ENCODE measurements at places on chromosomes 7 and 10.

DNA sequence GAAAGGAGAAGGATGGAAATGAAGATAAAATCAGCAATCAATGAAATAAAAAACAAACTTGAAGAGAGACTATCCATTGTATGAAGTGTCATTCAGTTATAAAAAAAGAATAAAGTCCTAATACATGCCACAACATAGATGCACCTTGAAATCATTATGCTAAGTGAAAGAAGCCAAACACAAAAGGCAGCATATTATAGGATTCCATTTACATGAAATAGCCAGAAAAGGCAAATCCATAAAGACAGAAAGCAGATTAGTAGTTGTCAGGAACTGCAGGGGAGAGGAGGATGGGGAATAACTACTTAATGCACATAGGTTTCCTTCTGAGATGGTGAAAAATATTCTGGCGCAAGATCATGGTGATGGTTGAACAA, 6.6 kb upstream of the PON1 start:
- DNase-seq: no peak

DNA sequence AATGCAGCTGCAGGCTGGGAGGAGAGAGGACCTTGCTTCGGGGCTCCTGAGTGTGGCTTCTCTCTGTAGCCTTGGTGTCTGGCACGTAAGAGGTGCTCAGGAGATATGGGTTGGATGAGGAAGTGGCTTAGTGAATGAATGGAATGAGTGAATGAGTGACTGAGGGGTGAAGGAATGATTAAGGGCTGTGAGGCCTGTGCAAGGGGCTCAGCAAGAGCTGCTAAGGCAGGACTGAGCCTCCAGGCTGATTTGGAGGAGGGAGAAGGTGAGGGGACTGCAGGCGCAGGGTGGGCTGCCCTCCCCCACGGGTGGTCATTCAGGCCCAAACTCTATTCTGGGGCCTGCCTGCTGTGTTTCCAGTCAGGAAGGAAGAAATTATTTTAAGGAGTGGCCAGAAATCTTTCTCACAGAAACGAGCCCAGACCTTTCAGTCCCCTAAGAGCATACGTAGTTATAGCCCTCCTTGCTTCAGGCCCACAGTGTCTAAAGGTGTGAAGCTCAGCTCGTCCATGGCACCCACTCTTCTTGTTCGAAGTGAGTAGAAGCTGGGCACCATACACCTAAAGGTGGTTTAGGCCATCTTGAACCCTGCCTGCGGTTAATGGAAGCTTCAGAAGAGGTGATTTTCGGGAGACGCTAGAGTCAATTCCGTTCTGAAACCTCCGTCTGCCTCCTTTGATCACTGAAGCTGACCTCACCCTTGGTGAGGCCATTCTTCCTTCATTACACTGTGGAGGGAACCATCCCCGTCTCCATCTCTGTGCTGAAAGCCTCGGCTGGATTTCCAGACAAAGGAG, 49.5 kb upstream of the SAMD8 start:
- DNase-seq: no peak

DNA sequence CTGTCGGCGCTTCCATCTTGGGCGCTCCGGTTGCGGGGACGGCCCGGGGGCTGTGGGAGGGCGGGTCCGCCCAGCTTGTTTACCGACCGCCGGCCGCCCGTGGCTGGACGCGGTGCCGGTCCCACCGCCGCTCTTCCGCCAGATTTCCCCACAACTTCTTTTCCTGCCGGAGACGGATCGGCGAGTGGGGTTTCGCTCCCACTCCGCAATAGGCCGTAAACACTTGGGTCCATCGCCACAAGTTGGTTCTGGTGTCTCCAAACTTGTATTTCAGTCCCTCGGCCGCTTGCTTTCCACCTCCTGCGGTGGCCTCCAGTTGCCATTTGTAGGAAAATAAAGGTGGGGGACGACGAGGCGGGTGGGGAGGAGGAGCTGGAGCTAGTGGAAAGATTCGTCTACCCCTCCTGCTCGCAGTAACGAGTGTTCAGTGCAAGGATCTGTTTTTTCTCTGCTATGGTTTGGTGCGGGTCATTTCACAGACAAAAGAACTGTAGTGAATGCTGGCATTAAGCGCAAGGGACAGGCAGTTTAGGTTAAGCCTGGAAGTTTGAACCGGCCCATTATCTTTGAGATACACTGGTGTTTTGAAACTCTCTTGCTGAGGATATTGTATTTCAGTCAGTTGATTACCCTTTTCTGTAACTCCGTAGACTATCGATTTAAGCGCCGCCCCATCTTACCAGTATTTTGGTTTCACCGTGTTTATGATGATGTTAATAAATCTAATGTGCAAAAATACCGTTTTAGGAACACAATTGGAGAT, 24.3 kb upstream of the ZRANB1 start:
- peak; percentile 15 for DNase-seq

DNA sequence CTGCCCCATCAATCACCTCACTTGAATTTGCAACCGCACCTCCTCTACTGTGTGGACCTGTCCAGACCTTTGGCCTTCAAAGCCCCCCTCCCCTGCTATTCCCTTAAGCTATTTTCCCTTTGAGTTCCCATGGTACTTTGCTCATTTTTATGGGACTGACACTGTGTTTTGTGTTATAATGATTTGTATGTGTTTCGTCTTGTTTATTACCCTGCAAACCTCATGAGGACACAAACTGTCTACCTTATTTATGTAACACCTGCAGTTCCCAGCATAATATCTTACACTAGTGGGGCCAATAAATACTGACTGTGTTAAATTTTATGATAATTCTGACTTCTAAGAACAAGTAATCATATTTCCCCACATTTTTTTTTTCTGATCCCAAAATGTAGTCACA, 70.6 kb downstream of the CLEC2L start:
- no peak for DNase-seq

DNA sequence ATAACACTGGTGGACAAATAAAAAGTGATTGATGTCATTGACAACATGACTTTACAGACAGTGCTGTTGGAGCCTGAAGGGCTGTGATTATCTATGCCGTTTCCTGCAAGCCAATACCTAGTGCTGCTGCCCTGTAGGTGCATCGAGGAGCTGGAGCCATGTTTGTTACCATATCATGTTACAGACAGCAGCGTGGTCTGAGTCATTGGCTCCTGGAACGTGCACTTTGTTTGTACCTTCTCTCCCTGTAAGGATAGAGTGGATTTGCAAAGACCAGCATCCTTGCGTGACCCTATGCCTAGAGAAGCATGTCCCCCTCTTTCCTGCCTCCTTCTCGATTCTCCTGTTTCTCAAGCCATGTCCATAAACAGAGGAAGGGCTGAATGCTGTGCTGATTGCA, 597.2 kb downstream of the TYW1 start:
- DNase-seq: no peak

GRCh38 chr10:97572214-97572989, at the start of gene ANKRD2:
Gene ANKRD2 (plus strand): TSS chr10:97572779. CDS start chr10:97572789, 10 bp downstream.
- DNase-seq: peak; percentile 44

GRCh38 chr7:54978364-54979116, 40.3 kb upstream of the EGFR start:
- no peak for DNase-seq

Measured in CD4-positive, alpha-beta T cell treated with Interferon alpha-2 for 1 hour (primary cell).